HTR-8/SVneo (cell line): ENCODE measurements at places on chromosomes 6 and 20.

DNA sequence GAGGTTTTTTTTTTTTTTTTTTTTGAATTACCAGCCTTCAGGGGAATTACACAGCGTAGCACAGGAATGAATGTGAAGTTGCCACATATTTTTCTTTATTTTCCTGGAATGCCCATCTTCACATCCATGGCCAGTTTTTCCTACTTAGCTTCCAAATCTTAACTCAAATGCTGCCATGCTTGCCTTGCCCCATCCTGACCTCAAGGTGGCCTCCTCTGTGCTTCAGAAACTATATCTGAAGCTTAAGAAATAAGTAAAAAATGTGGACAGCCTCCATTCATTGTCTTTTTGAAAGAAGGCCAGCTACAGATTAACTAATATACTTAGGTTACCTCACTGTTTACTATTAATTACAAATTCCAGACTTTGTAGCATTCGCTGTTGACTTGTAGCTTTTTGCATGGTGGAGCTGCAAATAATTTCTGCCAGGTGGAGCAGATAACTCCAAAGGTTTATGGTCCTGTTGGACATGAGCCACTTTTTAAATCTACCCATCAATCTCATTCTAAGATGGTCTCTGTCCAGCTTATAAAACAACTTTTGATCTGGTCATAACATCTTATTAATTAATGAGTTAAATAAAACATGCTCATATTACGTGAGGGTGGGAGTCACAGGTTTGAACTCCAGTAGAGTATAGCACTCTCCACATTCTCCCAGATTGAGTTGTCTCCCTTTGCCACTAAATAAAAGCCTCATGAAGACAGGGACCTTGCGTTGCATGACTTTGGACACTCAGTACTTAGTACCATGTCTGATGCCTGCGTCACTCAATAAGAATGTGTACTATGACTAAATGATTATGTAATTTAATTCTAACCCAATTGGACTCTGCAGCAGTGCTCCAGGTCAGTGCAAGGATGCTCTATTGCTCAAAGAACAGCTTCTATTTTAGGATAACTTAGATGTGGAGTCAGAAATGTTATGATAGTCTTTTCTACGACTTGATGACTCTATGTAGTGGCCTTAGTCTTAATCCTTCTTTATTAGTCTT lies 678.6 kb upstream of the CITED2 start:
- no peak for DNase-seq

- no peak for DNase-seq
These were observed 49.0 kb downstream of the PTPRT start for GRCh38 chr20:43140726-43141125.

GRCh38 chr20:34876406-34877282 lies at the start of gene ACSS2:
Gene ACSS2, plus strand, starts transcription at chr20:34876612. Its CDS starts 34 bp downstream, at chr20:34876646.
- no peak for DNase-seq

- no peak for DNase-seq
These were observed 252.8 kb downstream of the PHF3 start for GRCh38 chr6:63888416-63888815.

GRCh38 chr6:5813625-5814027 lies 193.1 kb downstream of the NRN1 start:
- DNase-seq: no peak

DNA sequence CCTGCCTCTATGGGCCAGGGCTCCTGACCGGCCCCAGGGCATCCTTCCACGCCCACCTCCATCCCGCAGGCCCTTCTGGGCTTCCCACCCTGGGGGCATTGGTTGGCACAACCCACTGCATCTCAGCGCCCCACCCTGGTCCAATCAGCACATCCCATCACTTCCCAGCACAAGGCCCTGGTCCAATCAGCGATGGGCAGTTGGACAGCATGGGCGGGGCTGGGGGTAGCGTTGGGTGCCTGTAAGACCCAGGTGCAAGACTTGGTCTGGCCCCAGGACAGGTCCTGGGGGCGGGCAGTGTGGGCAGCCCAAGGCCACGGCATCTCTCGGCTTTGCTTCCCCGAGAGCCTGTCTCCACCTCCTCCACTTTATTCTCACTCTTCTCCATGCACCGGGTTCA lies 298.5 kb downstream of the BMP7 start:
- no peak for DNase-seq
